ENCODE measurements at places on chromosomes 6 and 20.

DNA sequence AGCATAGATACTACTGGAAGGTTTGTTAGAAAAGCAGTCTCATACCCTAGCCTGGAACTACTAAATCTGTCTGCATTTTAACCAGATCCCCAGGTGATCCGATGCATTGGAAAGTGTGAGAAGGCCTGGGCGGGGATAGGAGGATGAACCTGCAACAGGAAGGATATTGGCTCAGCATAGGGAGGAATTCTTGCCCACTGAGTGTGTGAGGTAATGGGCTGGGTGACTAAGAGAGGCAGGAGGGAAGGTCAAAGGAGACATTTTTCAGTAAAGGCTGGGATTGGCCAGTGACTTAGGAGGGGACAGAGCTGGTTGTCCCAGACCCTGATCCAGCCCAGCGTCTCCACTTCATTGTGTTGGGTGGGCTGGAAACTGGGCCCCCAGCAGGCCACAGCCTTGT, 191.0 kb upstream of the LRFN2 start:
- no peak for DNase-seq

DNA sequence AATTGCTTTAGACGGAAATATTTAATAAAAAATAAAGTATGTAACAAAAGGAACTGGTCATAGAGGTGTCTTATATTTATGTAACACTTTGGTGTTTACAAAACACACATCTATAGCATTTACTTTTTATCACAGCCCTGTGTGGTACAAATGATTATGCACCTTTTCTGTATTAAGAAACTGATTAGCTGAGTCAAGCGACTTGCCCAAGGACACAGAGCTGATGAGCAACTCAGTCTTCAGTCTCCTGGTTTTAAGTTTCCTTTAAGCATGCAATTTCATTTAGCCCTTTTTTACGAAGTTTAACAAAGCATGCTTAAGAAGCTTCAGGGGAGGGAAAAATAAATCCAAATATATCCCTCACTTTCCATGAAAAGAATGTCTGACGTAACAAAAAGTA, 2.5 kb downstream of the DCDC2 start:
- DNase-seq, result no peak

- no peak for DNase-seq
These were observed 635 bp upstream of the ELOVL2 start for GRCh38 chr6:11044712-11045167.

GRCh38 chr6:98041921-98042320, 758.9 kb upstream of the MMS22L start:
- peak; percentile 72 for DNase-seq

- peak; percentile 48 for DNase-seq
These were observed 155.3 kb upstream of the MAFB start for GRCh38 chr20:40844332-40844731.

- DNase-seq, result peak; percentile 70
These were observed 34.7 kb upstream of the SYNJ2 start for GRCh38 chr6:157946865-157947532.

GRCh38 chr6:166143011-166143410, 24.6 kb downstream of the TBXT start:
- DNase-seq, result no peak

- DNase-seq, result no peak
These were observed 10.2 kb upstream of the MICAL1 start for GRCh38 chr6:109465772-109466171.

- peak; percentile 42 for DNase-seq
These were observed at the start of gene CLIC5 for GRCh38 chr6:46015119-46015968. Gene CLIC5, minus strand, starts transcription at chr6:46015860. Its CDS starts 318 bp downstream, at chr6:46015542.

- peak; percentile 50 for DNase-seq
These were observed 138.9 kb downstream of the TMEM242 start for GRCh38 chr6:157184202-157185015.

- no peak for DNase-seq
These were observed 25.1 kb upstream of the CCR6 start for GRCh38 chr6:167097770-167098169.

GRCh38 chr20:63941282-63942081, 14.7 kb downstream of the UCKL1 start:
- DNase-seq, result no peak

DNA sequence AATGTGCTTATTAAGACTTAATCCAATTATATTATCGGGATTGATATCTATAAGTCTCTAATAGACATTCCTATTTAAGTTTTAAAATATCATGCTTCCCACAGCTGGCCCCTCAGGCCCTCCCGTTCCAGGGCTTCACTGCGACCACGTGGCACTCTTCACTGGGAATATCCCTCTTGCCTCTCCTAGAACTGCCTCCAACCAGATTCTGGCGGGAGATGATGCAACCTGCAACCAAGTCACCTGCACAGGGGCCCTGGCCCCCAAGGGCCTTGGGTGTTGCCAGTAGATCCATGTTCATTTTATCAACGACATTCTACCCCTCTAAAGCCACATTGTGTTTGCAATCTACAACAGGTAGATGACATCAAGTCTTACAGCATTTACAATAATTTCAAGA, 18.4 kb upstream of the RAMACL start:
- DNase-seq, result no peak

DNA sequence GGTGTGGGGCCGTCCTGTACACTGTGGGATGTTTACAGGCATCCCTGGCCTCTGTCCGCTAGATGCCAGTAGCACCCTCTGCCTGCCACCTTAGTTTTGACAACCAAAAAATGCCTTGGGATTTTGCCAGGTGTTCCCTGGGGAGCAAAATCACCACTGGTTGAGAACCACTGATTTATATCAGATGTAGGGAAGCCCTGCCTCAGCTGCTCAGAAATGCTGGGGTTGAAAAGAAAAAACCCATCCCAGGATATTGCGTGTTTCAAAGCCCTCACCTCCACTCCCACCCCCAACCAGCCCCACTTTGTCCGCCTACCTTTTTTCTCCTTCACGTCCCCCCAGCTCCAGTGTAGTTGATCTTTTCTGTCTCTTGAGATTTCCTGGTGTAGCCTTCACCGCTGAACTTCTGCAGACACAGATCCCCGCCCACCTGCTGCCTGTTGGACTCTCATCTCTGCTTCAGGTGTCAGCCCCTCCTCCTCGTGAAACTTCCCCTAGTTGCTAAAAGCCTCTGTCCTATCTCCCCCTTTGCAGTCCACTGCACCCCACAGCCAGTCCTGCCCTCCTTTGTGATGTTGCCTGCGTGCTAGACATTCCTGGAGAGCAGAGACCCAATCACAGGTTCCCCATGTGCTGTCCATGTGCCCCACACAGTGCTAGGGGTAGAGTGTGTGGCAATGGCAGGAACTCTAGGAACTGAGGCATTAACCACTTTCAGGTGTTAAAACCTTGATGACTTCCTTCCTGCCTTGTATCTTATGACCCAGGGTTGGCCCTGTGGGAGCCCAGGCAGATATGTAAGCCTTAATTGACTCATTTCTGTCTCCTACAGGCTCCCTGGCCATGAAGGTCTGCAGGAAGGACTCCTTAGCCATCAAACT, 98.9 kb downstream of the TBC1D7 start:
- no peak for DNase-seq

GRCh38 chr6:80268865-80269730, 162.6 kb downstream of the BCKDHB start:
- DNase-seq, result no peak

DNA sequence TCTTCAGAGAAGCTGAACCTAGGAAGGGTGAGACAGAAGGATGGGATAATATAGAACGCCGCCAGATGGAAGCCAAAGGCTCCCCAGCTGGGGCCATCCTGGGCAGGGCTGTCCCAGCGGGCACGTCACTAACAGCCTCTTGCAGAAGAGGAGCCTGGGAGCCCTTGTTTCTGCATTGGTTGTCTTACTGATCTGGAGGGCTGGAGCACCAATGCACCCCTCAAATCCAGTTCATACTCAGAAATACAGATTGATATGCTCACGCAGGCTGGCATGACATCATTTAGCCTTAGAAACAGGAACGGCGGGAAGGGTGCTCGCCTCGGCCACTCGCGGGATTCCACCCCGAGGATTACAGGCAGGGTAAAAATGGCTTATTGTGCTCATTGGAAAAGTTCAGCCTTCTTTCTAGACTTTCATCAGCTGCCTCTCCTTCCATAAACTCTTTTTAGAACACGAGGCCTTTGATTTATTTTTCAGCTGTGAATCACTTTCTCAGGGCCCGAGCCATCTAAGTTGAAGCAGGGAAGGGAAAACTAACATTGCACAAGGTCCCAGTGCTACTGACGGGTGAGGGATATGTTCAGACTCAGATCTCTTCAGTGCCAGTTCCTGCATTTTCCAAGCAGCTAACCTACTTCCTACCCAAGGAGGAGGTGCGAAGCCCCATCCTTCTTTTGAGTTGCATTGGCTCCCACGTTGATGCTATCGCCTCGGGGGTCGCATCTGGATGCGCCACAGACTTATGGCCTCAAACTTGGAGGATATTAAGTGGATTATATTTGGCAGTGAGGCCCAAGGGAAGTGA, 82.3 kb downstream of the GMPR start:
- DNase-seq, result peak; percentile 70

DNA sequence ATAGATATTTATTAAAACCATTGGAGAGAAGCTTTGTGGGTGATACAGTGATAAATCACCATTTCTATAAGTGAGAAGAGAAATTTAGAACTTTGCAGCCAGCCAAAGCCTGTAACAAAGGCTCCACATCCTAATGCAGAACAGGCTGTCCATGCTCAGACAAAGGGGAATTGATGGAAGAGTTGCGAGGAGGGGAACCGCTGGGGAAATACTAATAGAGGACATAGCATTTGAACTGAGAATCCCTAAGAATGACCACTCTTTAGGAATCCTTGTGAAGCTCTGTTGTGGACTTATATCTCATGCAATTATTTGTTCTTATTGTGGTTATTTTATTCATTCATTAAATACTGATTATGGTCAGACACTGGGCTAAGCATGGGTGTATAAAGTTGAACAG, 167.8 kb downstream of the PHF3 start:
- no peak for DNase-seq

- DNase-seq, result no peak
These were observed 669.5 kb downstream of the MAFB start for GRCh38 chr20:40019510-40019909.

DNA sequence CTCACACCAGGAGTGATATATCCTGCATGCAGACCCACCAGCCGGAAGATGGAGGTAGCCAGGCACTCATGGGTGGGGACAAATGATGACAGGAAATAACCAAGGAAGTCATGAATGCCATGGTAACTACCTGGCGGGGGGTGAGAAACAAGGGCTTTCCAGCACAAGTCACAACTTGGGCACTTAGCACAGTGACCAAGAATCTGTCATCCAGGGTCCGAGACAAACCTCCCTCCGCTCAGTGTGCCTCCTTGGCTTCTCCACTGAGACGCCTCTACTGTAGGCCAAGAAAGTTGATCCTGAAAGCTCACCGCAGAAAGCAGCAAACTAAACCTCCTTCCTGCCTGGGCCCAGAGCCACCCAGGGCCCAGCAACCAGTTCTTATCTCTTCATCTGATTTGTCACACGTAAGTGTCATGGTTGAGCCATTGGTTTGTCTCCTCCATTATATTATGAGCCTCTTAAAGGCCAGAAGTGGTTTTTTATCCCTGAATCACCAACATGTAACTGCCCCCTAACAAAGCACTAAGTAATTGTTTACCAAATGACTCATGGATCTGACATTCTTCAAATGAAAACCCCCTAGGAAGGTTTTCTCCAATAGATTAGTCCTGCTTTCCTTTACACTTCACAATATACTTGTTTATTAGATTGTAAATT, 84.3 kb upstream of the TAB2 start:
- DNase-seq, result no peak

GRCh38 chr20:52060794-52061714, 130.5 kb downstream of the ZFP64 start:
- no peak for DNase-seq

- no peak for DNase-seq
These were observed 36.3 kb downstream of the ROS1 start for GRCh38 chr6:117389227-117390057.

DNA sequence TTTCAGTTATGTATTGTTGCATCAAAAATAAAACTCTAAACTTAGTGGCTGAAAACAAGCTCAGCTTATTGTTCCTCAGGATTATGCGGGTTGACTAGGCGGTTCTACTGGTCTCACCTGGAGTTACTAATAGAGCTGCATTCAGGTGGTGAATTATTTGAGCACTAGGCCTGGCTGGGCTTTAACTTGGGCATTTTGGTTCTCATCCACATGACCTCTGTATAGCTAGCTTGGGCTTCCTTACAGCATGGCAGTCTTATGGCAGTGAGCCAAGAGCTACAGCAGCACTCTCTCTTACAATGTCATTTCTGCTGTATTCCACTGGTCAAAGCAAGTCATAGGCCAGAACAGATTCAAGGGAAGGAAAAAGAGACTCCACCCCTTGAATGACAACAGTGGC, 1.6 kb downstream of the PGBD1 start:
- DNase-seq, result no peak

GRCh38 chr6:145809211-145809610, 5.4 kb downstream of the FBXO30 start:
- no peak for DNase-seq

DNA sequence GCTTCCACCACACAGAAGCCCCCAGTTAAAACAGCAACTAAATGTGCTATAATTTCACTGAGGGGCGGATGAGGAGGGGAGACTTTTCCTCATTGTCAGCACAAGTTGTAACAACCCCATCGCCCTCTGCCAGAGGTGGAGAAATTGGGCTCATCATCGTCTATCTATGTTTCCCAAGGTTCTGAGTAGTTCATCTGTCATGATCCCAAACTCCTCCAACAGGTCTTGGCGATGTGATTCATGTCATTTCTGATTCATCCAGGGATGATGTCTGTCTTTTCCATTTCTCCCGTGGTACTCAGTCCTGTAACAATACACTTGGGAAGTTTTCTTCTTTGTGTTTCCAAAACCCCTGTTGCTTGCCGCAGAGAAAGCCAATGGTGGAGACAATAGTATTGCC, 51.0 kb downstream of the TFAP2A start:
- DNase-seq, result no peak

DNA sequence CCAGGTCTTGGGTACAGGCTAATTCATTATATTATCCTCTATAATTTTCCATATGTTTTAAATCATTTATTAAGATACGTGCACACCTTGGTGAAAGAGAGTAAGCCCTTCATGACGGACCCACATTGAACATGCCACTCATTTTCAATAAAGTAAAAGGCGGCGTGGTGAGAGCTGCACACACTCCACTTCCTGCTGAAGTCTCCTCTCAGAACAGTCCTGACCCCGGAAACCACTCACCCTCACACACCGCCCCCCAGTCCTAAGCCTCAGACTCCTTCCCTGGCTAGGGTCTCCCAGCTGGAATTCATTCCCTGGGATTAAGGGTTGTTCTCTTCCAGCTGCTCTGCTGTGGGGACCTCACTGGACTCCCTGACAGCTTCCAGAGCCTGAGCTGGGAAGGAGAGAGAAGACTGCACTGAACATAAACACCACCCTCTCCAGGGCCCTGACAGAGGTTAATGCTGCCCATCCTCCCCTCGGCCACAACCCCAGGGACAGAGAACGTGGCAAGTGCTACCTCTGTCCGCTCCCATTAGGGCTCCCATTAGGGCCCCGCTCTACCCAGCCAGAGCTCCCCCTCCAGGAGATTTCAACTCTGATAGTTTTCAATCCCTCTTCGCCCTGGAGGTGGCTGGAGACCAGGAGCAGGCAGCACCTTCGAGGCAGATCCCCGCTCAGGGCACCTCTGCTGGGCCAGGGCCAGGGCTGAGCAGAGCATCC, 24.8 kb downstream of the GRM4 start:
- no peak for DNase-seq
